ENCODE measurements at places on chromosomes 2 and 18.
A peak's percentile ranks its signal among the peaks of the same experiment; 100 is the strongest.

DNA sequence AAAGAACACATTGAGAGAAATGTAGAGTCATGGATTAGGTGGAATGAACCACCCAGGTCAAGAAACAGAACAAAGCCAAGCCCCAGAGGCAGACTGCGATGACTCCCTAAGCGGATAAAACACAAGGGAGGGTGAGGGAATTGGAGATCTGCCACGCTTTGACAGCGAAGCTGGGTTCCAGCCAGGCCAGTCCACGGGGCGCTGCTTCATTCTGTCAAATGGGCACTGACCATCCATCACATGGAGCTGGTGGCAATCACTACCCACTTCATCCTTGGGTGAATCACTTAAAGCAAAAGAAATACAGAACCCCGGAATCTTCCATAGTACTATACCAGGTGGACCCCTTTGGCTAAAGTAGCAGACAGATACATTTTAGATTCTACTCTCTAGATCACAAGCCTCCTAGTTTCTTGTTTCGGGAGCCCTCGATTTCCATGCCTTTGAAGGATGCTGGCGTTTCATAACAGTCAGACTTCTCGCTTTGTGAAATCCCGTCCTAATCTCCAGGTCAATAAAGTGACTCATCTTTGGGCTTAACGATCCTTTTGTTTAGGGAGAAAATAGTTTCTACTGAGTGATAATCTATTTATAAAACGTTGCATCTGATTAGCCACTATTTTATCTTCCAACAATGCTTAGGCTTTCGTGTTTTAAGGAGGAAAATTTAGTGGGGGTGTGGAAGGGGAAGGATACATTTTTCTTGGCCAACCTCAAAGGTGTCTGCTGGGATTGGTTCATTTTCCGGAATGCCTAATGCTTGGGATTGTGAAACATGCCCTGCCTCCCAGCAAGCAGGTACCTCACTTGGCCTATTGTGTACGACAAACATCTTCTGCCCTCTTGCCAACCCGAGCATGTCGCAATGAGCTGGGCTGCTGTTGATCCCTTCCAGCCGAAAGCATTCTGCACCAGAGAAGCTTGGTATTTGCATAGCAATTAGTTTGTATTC, 44.1 kb upstream of the HDAC4 start:
- no peak for DNase-seq

GRCh38 chr2:44566059-44566458, 204.3 kb downstream of the CAMKMT start:
- DNase-seq: no peak

DNA sequence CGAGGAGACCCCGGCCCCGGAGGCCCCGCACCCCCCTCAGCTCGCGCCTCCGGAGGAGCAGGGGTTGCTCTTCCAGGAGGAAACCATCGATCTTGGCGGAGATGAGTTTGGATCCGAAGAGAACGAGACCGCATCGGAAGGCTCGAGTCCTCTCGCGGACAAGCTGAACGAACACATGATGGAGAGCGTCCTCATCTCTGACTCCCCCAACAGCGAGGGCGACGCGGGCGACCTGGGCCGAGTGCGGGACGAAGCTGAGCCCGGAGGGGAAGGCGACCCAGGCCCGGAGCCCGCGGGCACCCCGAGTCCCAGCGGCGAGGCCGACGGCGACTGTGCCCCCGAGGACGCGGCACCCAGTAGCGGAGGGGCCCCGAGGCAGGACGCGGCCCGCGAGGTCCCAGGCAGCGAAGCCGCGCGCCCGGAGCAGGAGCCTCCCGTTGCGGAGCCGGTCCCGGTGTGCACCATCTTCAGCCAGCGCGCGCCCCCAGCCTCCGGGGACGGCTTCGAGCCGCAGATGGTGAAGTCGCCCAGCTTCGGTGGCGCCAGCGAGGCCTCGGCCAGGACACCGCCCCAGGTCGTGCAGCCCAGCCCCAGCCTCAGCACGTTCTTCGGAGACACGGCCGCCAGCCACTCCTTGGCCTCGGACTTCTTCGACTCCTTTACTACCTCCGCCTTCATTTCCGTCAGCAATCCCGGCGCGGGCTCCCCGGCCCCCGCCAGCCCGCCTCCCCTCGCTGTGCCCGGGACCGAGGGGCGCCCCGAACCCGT, 8.3 kb downstream of the TRAPPC12 start:
- DNase-seq: no peak

DNA sequence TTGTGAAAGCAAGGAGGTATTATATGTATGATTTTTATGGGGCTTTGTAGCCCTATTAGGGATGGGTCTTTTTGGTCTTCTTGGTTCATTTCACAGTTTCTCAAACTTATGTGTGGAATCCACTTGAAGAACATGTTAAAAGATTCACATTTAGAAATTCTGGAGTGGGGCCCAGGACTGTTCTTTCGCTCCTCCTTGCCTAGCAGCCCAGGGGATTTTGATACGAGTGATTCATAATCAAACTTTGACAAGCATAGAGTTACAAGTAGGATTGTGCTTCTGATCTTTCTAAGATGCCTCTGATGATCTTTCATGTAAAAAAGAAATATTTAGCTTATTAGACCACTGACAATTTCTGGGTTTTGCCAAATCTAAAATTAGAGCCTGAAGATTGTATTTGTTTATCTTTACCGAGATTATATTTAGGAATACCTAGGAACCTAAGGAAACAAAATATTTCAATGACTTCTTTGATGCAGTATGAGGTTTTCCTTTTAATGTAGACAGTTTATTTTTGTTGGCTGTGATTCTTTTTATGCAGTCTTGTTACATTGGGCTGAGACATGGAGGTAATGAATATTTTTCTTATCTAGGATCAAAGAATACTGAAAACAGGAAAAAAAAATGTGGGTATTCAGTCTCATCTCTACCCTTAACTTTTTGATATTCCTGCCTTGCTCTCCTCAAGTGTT, 324.0 kb downstream of the PARD3B start:
- DNase-seq: no peak

GRCh38 chr2:43073401-43073825, 153.0 kb downstream of the ZFP36L2 start:
- DNase-seq: no peak

DNA sequence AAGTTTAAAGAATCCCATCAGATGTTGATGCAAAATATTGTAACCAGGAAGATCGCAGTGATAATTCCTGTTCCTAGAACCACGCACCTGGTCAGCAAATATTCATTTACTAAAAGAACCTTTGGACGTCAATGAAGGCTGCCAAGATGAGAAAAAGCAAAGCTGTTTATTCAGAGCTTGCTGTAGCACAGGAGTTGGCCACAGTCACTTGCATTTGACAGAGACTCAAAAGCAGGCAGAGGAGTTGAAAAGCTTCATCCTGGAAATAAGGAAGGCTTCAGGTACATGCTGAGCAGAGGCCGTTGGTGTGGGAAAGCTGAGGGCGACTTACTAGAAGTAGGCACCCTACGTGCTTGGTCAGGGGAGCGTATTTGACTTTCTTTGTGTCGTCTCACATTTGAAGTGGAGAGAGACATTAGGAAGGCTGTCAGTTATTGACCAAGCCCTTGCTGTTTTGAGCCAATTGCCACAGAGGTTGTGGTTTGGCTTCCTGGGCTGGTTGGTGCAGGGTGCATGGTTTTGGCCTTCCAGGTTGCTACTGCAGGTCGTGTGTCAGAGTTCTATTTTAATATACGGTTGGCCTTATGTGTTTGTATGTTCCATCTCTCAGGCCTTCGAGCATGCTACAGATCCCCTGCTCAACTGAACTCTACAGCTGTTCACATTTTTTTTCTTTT, 289.6 kb downstream of the METTL4 start:
- no peak for DNase-seq

- DNase-seq: no peak
These were observed 207.3 kb upstream of the APCDD1 start for GRCh38 chr18:10247021-10247741.

DNA sequence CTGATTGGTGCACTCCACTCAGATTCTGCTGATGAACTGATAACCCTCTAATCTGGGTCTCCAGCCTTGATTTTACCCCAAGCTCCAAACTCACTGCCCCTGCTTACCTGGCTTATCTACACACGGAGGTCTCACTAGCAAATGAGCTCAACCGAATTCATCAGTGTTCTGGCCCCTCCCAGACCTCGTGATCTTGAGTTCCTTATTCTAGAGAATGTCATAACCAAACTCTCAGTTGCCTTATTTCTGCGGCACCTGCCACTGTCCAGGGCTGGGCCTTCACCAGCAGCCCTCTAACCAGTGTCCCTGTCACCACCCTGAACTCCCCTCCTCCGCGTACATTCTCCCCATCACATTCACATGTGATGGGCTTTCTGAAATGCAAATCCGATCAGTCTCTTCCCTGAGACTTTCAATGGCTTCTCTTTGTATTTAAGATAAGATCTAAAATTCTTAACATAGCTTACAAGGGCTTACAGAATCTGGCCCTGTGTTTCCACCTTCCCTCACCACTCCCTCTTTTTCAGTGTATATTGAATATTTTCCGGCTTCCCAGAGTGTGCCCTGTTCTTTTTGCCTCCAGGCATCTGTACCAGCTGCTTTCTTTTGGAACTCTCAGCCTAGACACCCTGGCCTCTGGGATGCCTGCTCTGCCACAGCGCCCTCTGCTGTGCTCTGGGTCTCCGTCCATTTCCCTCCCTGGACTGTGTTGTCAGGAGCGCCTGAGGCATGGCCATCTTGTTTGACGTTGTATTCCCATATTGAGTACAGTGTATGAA, 31.1 kb downstream of the NAB1 start:
- peak; percentile 19 for DNase-seq

- DNase-seq: peak; percentile 35
These were observed 572 bp downstream of the RPS27A start for GRCh38 chr2:55232863-55233657.

GRCh38 chr2:48357351-48357750, 172.6 kb upstream of the STON1 start:
- no peak for DNase-seq

DNA sequence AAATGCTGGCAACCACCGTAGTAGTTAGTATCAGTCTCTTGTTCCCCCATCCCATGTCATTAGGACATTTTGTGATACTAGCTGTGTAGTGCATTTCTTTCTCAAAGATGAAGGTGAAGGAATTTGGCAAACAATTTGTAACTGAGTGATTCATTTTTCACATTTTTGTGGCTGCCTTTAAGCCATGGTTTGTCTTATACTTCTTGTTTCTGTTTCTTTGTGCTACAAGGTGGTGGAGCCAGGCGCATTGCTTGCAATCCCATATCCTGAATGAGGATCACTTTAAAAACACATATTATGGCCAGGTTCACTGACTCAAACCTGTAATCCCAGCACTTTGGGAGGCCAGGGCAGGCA, 40.6 kb downstream of the GPD2 start:
- no peak for DNase-seq

DNA sequence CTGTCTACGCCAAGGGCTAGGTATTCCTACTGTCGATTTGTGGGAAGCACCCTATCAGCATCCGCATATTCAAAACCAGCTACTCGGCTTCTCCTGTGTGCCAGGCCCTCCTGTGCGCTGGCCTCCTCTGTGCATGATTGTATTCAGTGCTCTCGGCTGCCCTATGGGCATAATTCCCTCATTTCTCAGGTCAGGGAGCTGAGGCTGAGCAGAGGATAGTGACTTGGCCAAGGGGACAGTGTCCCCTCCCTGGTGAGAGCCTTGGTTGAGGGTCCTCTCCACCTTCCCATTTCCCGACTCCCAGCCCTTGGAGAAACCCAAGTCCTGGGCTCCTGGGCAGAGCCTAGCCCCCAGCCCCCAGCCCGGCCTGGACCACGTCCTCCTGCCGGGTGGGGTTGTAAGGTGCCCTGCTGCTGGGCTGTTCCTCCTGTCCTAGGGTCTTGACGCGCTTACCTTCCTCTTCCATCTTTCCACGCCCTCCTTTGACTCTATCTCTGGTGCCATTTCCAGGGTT, 6.3 kb upstream of the HS6ST1 start:
- no peak for DNase-seq

DNA sequence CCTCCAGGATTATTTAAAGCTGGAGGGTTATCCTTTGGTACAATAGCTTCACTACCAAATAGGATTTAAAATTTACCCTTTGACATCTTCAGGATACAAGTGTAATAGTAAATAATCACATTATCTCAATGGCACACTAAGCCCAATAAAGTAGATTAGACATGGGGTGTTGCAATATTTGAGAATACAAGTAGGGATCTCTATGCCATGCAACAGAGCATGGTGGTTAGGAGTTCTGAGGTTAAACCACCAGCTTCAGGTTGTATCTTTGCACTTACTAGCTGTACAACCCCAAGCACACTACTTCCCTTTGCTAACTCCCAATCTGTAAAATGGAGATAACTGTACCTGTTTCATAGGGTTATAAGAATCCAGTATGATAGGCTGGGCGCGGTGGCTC, 6.2 kb downstream of the MBD2 start:
- DNase-seq: no peak

DNA sequence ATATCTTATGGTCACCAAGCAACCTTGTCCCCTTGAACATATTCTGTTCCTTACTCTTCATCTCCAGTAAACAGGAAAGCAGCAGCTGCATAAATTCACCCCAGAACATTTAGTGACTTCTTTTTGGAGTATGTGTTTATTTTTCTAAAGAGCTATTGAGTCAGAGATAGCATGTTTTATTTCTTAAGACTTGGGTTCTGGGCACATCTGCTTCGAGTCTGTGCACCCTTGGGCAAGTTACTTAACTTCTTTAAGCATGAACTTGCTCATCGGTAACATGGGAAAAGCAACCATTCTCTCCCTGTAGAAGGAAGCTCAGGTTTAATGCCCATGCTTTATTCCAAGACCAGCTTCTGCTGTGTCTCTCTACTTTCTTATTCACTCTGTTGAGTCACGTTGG, 309.3 kb upstream of the MEX3C start:
- no peak for DNase-seq

GRCh38 chr2:75155115-75155514, 44.2 kb downstream of the TACR1 start:
- no peak for DNase-seq

DNA sequence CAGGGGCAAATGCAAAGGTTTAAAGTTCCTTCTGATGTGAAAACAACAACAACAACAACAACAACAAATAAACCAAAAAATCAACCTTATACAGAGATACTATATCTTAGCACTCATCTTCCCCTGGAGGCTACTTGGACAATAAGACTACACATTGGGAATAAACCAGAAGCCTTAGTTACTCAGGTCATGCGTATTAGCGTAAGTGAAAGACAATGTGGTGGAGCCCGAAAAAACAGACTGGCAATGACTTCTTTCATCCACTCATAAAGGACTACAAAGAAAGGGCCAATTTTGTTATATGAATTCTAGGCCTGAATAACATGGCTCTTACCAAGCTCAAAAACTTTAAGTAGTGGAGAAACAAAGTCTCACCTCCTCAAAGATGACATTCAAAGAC, 19.4 kb upstream of the PPP4R3B start:
- no peak for DNase-seq

- no peak for DNase-seq
These were observed 66.1 kb upstream of the ID2 start for GRCh38 chr2:8615576-8616281.

GRCh38 chr2:155273323-155273722, 574.8 kb downstream of the KCNJ3 start:
- no peak for DNase-seq
